ENCODE measurements at places on chromosomes 11 and 22.

GRCh38 chr11:125069008-125069407 is 5.9 kb downstream of the SLC37A2 start:
- no peak for DNase-seq

DNA sequence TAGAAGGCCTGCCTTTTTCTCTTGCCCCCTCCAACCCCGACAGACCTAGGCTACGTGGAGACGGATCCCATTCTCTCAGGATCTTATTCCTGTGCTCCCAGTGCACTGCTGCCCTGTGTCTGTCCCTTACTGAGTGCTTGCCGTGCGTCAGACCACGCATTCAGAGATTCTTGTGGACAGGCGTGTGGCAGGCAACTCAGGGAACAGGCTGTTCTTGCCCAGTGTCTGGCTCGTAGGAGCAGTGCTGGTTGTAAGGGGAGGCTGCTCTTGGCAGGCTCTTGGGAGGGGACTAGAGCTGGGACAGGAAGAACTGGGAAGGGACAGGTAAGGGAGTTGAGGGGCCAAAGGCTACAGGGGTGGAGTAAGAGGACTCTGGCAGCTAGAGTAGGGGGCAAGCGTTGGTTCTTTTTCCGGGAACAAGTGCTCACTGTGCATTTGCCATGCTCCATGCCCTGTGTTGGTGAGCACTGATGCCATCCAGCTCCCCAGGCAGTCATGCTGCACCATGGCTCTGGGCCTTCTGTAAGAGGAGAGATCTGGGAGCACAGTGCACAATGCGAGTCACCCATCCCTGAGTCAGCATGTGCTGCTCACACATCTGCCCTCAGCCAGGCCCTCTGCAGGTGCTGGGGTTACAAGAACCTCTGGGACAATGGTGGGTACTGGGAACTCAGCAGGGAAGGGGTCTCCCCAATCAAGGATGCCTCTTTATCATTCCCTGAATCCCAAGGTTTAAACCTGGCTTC is 119.1 kb downstream of the TBC1D22A start:
- no peak for DNase-seq

DNA sequence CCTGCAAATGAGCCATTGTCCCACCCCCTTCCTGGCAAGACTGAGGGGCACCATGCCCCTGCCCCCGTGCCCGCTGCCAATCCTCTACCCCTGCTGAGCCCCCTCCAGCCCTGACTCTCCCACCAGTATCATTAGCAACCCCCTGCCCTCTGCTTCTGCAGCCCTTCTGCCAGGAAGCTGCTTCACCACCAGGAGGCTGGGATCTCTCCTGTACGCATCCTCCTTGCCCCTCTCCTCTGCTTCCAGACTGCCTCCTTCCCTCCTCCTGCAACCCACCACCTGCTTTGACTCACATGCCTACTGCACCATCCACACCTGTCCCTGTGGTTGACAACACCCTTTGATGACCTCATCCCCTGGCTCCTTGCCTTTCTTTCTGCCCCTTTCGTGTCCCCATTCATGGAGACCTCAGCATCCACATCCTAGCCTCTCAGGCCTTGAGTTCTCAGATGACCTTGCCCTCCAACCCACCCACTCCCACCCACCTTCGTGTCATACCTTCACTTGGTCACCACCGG is 13.4 kb upstream of the PNPLA3 start:
- DNase-seq: no peak

GRCh38 chr11:23961503-23962338 is 535.1 kb upstream of the LUZP2 start:
- no peak for DNase-seq

- no peak for DNase-seq
Measured at GRCh38 chr11:65558002-65558929, at the start of gene LTBP3. Gene LTBP3, minus strand, starts transcription at chr11:65558359. Its CDS starts 400 bp downstream, at chr11:65557959.
